Stimulated activated CD4-positive, alpha-beta T cell treated with anti-CD3 and anti-CD28 coated beads, Interleukin-15, amount 100 ng/mL, for 1 hour (primary cell): ENCODE measurements at places on chromosomes 3 and 15.

DNA sequence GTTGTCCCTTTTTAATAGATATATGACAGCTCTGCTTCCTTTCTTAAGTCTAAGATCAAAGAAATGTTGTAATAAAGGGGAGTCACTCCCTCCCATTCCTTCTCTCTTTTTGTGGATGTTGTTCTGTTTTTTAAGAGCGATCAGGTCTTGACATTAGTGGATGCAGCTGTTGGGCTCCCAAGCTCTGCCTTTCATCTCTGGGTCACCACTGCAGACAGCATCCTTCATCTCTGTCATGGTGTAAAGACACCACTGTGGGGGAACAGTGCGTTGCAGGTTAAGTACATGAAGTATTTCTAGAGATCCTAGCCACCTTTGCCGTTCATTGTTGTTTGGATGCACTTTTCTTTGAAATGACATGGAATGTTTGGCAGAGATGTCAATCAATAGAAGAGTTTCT, 17.7 kb downstream of the FNDC3B start:
- DNase-seq: no peak

- no peak for DNase-seq
These were observed 100.1 kb downstream of the VGLL3 start for GRCh38 chr3:86890741-86891396.

DNA sequence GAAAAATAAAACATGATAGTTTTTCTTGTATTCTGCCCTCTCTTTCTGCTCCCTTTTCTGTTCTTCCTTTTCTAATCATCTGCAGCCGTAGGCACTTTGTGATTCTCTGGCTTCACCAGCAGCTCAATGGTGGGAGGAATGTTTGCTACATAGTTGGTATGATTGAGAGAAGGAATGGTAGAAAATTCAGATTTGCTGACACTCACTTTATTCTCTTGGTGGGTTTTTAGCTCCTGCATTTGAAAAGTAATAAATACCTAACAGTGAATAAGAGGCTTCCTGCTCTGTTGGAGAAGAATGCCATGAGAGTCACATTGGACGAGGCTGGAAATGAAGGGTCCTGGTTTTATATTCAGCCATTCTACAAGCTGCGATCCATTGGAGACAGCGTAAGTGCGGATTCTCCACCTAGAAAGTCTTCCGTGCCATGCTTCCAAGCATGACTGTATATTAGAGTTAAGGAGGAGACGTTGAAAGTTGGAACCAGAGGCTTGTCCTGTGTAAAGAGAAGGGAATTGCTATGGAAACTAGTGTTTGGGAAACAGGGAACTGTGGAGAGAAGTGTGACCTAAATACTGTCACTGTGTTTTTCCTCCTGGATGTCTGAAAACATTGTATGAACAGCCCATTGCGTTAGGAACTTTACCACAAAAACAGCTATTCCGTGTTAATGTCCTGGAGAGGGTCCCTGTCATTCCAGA, 148.9 kb downstream of the ITPR1 start:
- no peak for DNase-seq

- DNase-seq: no peak
These were observed 5.4 kb downstream of the MAPKBP1 start for GRCh38 chr15:41779662-41780157.

GRCh38 chr15:65529762-65530317, 423 bp upstream of the HACD3 start:
- DNase-seq: no peak
